Activated T-helper 1 cell treated with Interleukin-2 at 50 U/mL for 16 hours (primary cell): ENCODE measurements at places on chromosomes 12 and 14.

- DNase-seq = no peak
Measured at GRCh38 chr14:35420036-35420811, 15.7 kb upstream of the NFKBIA start.

- DNase-seq = no peak
Measured at GRCh38 chr14:55410876-55411275, 754 bp downstream of the ATG14 start.

- no peak for DNase-seq
Measured at GRCh38 chr14:96204151-96205058, at the start of gene BDKRB2. Gene BDKRB2, plus strand, starts transcription at chr14:96204839. Its CDS starts 32,269 bp downstream, at chr14:96237108.

- DNase-seq = no peak
Measured at GRCh38 chr12:82082501-82082900, 275.7 kb downstream of the CCDC59 start.

GRCh38 chr14:31106768-31107167 is 80.6 kb upstream of the STRN3 start:
- DNase-seq = no peak

DNA sequence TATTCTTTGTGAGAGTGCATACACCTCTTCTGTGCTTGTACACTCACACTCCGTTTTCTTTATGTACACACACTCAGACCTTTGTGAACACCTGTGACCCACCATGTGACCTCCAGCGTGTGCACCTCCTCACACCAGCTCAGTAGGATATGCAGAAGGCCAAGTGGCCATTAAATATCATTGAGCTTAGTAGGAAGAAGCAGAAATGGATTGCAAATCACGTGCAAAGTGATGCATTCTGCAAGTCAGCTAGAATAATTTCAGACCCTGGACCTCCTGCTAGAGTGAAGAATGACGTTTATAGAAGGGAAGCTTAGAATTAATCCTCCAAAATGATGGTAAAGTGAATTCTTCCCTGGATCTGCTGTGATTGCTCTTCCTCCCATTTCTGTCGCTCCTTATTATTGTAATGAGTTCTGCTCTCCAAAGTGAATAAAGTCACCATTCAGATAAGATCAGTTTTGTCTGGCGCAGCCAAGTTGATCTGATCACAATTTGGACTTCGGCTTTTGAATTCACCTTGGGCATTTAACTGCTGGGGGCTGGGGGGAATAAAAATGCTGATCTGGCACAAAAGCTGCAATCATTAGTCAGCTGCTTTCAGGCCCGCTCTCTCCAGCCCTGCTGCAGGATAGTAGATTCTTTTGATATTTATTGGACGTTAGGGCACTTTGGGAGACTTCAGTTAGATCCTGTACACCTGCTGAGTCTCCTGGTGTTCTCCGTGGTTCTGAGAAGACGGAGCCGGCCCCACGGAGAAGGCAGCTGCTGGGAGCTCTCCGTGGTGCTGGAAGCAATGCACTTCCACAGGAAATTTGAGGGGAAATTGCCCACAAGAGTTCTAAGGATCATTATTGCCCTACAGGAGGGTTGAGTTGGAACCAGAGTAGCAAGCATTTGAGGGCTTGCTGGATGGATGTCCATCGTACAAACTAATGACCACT is 12.4 kb upstream of the NRXN3 start:
- no peak for DNase-seq

DNA sequence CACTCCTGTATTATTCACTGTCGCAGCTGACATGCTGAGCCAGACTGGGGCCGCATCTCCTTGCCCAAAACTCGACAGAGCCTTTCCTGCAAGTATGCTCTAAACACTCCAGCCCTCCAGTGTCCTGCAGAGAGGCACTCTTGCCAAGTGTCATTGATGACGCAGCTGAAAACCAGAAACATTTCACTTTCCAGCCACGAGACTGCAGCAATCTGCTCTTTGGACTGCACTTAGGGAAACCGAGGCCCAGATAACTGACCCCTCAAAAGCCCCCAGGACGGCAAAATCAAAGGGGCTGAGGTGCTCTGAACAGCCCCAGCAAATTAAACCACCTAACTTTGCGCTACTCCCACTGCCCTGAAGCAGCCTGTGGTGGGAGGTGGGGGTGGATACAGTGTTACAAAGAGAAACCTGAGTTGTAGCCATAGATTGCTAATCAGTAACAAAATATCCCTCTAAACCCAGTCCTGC is 2.6 kb downstream of the CCDC85C start:
- no peak for DNase-seq

DNA sequence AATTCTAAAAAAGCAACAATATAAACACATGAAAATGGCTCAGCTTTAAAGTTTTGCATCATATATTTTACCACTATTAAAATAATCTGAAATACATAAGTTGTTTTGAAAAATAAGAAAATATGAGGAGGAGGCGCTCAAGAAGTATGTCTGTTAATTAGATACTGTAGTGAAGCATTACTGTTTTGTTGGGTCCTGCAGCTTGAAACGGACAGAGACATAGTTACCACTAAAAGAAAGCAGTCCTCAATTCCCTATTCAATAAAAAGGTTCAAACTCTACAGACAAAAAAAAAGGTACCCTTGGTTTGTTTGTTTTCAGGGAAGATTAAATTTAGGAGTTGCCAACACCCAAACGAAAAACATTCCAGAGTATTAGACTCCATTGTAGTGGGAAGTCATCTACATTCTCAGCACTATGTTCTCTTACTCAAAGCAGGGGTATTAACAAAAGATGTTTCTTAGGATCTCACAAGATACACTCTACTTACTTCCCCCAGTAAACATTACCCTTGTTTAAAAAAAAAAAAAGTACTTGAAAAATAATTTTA is 3.0 kb downstream of the PAWR start:
- no peak for DNase-seq

DNA sequence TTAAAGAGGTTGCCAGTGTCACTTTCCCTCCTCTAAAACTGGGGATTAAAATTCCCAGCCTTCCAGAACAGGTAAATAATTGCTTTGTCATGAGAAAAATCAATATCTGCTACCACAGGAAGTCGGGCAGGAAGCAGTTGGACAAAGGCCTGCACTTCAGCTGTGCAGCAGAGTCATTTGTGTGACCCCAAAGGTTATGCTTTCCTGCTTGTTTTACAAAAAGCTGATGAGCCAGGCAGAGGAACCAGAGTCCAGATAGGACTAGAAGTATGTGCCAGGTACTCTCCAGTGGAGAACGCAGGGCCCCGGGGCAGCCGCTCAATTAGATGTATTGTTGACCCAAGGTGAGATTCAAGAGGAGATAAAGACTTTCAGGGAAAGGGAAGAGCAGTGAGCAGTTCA is 117.1 kb upstream of the FRMD6 start:
- DNase-seq = no peak

DNA sequence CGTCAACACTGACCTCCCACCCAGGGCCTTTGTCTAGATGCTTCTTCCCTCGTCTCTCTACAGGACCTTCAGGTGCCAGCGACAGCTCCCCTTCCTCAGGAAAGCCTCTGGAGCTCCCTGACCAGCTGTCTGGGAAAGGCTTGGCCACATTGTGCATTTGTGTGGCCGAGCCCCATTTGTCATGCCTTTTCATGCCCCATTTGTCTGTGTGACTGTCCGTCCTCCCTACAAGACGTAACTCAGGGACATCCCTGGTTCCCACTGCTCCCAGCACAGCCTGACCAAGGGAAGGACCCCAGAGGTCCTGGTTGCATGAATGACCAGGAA is 23.8 kb downstream of the ZFYVE21 start:
- DNase-seq = no peak

- DNase-seq = no peak
Measured at GRCh38 chr14:80150301-80150700, 61.0 kb downstream of the DIO2 start.

- no peak for DNase-seq
Measured at GRCh38 chr12:78181544-78182162, 351.0 kb downstream of the NAV3 start.

DNA sequence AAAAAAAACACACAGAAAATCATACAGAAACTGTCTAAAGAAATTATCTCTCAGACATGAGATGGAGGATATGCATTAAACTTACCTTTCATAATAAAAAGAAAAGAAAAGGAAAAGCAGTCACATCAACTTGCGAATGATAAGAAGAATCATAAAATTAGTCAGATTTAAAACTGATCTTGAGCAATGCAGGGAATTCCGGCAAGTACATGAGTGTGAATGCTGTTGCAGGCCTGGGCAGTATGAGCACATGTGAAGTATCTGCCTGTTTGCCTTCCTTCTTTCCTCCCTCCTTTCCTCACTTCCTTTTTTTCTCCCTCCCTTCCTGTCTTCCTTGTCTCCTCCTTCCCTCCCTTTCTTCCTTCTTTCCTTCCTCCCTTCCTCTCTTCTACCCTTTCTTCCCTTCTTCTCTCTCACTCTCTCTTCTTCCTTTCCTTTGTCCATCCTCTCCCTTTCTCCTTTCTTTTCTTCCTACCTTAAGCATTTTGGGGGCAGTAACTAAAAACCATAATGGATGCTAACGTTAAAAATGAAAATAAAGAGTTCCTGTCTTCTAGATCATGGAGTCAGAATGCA is 38.5 kb upstream of the SLC6A15 start:
- no peak for DNase-seq

GRCh38 chr14:103886304-103887169 is 39.2 kb upstream of the PPP1R13B start:
- no peak for DNase-seq

GRCh38 chr12:5022465-5023061 is 21.1 kb upstream of the KCNA5 start:
- DNase-seq = no peak

DNA sequence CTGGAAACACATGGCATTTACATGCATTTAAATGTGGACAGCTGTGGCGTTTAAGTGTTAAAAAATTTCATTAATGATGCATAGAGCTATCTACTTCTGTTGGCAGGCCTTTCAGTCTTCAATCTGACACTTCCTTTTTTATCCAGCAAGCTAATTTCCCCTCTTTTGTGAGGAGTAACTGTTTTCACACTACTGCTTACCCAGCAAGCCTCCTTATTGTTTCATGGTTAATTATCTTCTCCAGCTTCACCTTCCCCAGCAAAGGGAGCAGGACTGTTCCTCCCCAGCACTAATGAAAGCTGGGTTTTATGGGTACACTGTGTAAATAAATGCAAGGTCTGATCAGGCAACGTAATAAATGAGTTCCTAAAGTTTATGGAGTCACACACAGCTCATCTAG is 129.4 kb upstream of the NPAS3 start:
- no peak for DNase-seq

- no peak for DNase-seq
Measured at GRCh38 chr14:72613231-72613974, 280.5 kb downstream of the DPF3 start.

DNA sequence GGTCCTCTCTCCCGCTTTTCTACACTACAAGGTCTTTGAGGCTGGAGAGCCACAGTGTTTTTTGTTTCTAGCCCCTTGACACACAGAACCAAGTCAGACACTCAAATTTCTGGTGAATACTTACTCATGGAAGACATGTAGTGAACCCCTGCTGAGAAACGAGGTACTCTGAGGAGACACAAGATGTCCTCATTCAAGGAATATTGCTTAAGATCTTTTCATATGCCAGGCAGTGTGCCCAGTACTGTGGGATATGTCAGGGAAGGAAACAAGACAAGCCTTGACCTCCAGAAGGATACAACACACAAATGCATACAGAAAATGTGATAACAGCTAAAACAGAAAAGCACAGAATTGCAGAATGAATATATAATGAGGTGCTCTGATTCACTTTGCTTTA is 75.9 kb downstream of the TMTC1 start:
- no peak for DNase-seq

- no peak for DNase-seq
Measured at GRCh38 chr12:22361785-22362184, 27.3 kb upstream of the ST8SIA1 start.

DNA sequence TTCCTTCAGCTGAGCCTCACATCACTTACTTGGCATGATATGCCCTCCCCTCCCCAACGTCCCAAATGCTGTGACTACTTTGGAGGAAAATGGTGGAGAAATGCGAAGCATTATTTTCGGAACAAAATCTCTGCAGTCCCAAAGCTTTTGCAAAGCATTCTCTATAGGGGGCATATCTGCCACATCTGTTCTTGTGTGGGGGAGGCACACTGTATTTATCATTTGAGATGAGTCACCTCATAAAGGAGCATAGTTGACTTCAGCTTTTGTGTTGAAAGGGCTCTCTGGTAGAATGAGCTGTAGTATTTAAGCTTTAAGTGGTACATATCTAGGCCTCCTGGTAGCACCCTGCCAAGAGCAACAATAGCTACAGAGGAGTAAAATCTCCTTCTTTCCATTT is 447.5 kb downstream of the ADAMTS20 start:
- DNase-seq = no peak

GRCh38 chr14:64114166-64114565 is 180.0 kb downstream of the ESR2 start:
- no peak for DNase-seq

- no peak for DNase-seq
Measured at GRCh38 chr12:46210873-46211439, 57.9 kb downstream of the SLC38A1 start.

- no peak for DNase-seq
Measured at GRCh38 chr12:62045211-62045610, 215.0 kb upstream of the USP15 start.

- no peak for DNase-seq
Measured at GRCh38 chr12:1890119-1890703, 28.2 kb downstream of the CACNA2D4 start.

GRCh38 chr14:31387091-31387490 is 33.3 kb downstream of the HEATR5A start:
- no peak for DNase-seq

GRCh38 chr12:71756054-71756690 is 1.5 kb downstream of the RAB21 start:
- DNase-seq = no peak

- no peak for DNase-seq
Measured at GRCh38 chr14:63277591-63278183, 41.0 kb downstream of the GPHB5 start.

DNA sequence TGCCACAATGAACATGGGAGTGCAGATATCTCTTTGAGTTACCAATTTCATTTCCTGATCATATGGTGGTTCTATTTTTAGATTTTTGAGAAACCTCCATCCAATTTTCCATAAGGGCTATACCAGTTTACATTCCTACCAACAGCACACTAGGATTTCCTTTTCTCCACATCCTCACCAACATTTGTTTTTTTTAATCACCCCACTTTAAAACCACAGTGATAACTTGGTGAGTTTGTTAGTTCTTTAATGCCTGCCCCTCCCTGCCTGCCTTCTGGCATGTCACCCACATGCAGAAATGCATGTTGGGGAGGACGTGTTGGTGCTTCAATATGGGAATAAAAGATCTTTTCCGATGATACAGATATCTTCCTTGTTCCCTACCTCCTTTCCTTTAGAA is 167.9 kb downstream of the CAND1 start:
- DNase-seq = no peak

GRCh38 chr14:24368562-24369252 is 723 bp downstream of the NFATC4 start:
- DNase-seq = no peak

DNA sequence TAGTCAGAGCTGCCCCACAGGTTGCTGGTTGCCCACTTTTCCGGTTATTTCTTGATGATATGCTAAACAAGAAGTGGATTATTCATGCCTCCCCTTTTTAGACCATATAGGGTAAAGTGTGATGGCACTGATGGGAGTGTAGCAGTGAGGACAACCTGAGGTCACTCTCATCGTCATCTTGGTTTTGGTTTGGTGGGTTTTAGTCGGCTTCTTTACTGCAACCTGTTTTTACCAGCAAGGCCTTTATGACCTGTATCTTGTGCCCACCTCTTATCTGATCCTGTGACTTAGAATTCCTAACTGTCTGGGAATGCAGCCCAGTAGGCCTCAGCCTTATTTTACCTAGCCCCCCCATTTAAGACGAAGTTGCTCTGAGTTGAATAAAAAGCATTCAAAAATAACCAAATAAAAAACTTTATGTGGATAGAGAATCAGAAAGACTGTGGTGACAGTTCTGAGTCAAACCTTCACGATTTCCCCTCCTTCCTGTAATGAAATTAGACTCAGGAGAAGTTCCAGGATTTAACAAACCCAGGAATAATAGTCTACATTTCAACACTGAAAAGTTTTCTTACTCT is 144.2 kb downstream of the PAWR start:
- no peak for DNase-seq
